BJ (cell line): ENCODE measurements at places on chromosomes 13 and 19. TPM values are rescaled to one million over a fixed set of nuclear protein-coding genes. Genes with fewer than 3 reads are reported as not detected.

KLC3 gene
- polyA plus RNA-seq: 0.09 TPM in 1 of 2 replicates, not detected in the other

PCP2 gene
- polyA plus RNA-seq: not detected in 2 replicates

PLIN5 gene
- polyA plus RNA-seq: not detected in 2 replicates

OR7G3 gene
- polyA plus RNA-seq: not detected in 2 replicates

CLIP3 gene
- polyA plus RNA-seq: 14.7 and 23.9 TPM in 2 replicates

KCTD12 gene
- polyA plus RNA-seq: 1.5 and 1.9 TPM in 2 replicates

MTUS2 gene
- polyA plus RNA-seq: 0.05 and 0.07 TPM in 2 replicates

ZNF132 gene
- polyA plus RNA-seq: 2.7 and 3.2 TPM in 2 replicates

FLT3LG gene
- 4.9 and 7.7 TPM in 2 replicates for polyA plus RNA-seq

MIER2 gene
- polyA plus RNA-seq: 14.8 and 16.2 TPM in 2 replicates

OR4F17 gene
- polyA plus RNA-seq: not detected in 2 replicates

TBXA2R gene
- 0.54 and 1.2 TPM in 2 replicates for polyA plus RNA-seq

PROZ gene
- polyA plus RNA-seq: not detected in 2 replicates
